ENCODE measurements at places on chromosomes 3 and 15. TPM values are rescaled to one million over a fixed set of nuclear protein-coding genes. Genes with fewer than 3 reads are reported as not detected.

GRCh38 chr3:169509359-169509758 is 154.2 kb downstream of the MECOM start:
- DNase-seq: peak; percentile 24

DNA sequence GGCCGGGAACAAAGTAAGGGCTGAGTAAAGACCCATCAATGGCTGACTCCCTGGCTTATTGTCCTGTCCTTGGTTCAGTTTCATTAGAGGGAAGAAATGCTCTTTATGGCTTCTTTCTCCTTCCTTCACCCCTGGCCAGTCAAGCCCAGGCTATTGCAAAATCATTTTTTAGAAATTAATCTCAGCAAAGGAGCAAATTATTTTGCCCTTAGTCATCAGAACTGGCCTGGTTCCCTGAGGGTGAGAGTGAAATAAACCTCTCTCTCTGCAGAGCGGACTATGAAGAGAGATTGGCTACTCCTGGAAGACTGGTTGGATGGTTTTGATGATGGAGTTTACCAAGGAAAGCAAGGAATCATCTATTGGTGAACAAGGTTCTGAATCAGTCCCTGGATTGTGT is 52.7 kb upstream of the OXTR start:
- DNase-seq: no peak

DNA sequence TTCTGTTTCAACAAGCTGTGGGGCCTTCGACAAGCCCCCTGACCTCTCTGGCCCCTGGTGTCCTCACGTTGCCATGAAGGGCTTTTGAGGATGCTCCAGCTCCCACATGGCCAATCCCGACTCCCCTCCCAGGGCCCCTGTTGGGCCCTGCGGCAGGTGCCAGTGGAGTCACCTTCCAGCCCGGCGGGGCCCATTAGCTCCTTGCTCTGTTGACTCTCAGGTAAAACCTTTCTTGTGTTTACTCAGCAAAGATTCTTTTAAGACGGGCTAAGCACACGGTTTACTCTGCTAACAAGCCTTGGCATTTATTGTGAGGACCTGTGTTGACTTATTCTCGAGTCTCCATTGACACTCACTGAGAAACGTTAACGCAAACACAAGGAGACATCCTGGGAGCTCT is 15.0 kb downstream of the RPLP1 start:
- DNase-seq: no peak

The FAM107A gene
- not detected for total RNA-seq

The ACAN gene
- not detected for total RNA-seq

Data from activated CD8-positive, alpha-beta T cell treated with anti-CD3 and anti-CD28 coated beads for 36 hours (primary cell).